Choroid plexus epithelial cell (primary cell): ENCODE measurements at places on chromosomes 3 and 15.

GRCh38 chr3:56536735-56537134, 20.2 kb upstream of the CCDC66 start:
- no peak for DNase-seq

DNA sequence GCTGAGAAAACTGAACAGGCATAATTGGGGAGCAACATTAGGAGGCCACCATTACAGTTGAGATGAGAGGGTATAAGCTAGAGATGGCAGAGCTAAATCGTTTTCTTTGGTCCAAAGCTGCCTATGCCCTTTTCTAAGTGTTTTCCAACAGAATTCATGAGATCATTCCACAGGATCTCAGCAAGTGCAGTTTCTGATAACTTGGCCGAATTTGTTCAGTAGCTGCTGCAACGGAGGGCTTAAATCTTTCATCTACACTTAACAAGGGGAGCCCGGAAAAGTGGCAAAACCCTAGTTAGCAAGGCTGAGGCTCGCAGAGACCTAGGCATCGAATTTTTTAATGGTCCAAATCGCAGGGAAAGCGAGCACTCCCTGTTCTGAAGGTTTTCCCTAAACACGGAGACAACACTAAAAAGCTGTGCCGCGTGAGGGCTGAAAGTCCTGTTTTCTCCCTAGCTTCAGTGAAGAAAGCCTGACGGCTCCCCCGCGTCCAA, 531 bp upstream of the BLOC1S6 start:
- no peak for DNase-seq

DNA sequence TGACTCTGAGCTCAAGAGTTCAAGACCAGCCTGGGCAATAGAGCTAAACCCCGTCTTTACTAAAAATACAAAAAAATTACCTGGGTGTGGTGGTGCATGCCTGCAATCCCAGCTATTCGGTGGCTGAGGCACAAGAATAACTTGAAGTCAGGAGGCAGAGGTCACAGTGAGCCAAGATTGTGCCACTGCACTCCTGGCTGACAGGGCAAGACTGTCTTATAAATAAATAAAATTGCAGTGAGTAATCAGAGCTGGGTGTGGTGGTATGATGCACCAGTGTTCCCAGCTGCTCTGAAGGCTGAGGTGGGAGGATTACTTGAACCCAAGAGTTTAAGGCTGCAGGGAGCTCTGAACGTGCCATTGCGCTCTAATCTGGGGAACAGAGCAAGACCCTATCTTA, 55.9 kb upstream of the GCNT3 start:
- DNase-seq: no peak

- DNase-seq: no peak
Observed at GRCh38 chr3:127915115-127915936, at the start of gene KBTBD12. TSS of gene KBTBD12 (plus strand) at chr3:127915232. CDS start at chr3:127923062, 7,830 bp downstream.

GRCh38 chr15:65528461-65529060, 1.7 kb upstream of the HACD3 start:
- no peak for DNase-seq

- DNase-seq: no peak
Observed at GRCh38 chr15:79463781-79464270, 31.7 kb downstream of the MINAR1 start.

DNA sequence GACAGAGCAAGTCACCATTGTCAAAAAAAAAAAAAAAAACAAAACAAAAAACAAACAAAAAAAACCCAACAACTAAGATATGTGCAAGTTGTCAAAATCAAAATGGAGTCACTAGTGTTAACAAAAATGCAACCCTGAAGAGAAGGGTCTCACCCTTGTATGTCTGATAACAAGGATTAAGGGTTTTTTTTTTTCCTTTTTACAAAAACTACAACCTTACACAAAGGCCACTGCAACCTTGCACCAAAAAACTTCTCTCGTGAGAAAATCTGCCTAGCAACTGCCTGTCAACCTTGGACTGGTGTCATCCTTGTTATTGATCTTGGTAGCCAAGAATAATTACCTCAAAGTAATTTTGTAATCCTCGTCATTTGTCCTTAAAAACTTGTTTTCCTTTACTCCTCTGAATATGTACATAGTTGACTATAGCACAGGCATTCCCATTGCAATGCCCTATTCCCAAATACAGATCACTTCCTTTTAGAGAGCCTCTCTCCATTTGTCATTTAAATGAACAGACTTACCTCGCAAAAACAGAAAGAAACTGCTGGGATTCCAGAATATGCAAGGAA, 24.0 kb downstream of the TFRC start:
- DNase-seq: no peak

DNA sequence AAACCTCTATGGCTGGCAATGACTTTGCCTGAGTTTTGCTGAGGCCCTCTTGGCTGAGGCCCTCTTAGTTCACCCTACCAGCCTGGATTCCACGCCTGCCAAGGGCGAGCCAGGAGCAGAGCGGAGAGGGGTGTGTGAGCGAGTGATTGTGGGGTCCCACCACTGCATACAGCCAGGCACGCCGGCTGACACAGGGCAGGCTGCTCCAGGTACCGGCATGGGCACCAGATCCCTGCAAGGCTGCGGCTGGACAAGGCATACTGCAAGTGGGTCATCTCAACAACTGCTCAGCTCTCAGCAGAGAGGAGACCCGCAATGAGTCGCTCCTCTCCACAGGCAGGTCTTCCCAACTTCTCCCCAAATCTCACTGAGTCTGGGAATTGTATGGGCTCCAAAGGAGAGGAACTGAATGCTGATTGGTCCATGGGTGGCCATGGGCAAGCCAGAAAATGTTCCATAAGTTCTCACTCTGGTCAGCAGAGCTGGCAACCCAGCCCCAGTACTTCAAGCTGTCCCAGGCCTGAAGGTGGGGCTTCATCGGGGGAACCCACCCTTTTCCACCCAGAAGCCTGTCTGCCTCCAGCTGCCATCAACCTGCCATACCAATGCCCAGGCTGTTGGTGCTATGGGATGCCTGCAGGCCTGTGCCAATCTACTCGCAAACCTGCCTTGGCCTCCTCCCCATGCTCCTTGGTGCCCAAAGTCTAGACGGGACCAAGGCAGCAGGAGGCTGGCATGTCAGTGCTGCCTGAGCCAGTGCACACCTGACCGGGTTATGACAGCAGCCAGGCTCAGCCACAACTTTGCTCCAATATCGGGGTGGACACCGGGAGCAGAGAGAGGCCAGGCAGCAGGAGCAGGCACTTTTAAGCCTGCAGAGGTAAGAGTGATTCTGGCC, 1273.6 kb upstream of the GBE1 start:
- DNase-seq: no peak

GRCh38 chr15:88467073-88467934, at the start of the genes MRPL46 and MRPS11:
TSS of gene MRPL46 (minus strand) at chr15:88467388. CDS start at chr15:88467377, 11 bp downstream.
TSS of gene MRPS11 (plus strand) at chr15:88467708. CDS start at chr15:88467718, 10 bp downstream.
- DNase-seq: peak; percentile 88

DNA sequence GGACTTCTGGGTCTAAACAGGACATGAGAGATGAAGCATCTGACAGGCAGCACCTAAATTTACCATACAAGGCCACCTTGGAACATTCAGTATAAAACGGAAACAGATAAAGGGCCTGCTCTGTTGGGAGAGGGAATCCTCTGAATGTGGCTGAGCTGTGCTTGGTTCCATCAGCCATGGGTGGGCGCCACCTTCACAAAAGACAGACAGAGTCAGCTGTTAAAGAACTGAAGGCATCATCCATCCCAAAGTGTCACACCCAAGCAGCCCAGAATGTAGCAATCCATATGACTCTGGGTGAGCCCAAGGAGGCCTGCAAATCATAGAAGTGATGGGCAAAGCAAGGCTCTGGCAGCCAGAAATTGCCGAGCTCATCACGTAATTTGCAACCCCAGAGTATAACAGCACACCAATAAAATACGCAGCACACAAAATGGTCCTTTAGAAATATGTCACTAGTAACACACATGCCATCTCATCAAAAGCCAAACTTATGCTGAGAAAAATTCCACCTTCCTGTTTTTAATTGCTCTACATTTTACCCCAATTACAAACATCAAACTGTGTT, 24.8 kb upstream of the RBP1 start:
- peak; percentile 62 for DNase-seq

GRCh38 chr3:136547293-136547692, 204.9 kb downstream of the STAG1 start:
- DNase-seq: peak; percentile 48

DNA sequence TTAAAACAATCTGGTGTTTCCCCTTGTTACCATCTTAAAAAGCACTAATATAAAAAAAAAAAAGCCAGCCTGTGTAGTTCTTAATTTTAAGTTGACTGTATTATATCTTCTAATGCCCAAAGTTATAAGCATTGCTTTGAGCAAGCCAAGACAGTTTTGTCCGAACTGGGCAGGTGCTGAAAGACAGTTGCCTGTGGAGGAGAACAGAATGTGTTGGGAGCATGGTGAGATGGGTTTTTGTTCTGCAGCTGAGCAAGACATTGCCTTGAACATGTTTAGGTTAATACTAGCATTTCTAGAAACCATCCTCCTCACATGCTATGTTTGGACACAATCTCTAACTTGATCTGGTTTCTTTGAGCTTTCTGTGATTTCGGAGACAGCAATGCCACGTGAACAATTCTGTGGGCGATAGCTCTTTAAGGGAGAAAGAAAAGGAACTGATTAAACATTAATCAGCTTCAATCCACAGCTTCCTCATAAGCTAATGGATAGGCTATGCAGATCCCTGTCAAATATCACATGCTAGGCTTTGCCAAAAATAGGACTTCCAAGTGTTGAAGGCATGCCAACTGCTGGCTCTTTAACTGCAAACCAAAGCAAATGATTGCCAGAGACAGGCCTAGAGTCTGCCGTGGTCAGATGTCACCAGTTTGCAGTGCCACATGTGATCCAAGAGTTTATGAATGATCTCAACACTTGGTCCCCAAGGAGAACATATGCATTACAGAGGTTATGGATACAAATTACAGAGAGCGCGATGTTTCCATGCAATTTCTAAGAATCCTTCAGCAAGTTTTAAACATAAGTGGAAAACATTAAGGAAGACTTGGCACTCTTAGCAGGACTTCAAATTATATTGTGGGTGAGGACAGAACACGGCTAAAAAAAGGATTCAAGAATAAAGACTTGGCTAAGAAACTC, 428.1 kb downstream of the ROBO2 start:
- no peak for DNase-seq

DNA sequence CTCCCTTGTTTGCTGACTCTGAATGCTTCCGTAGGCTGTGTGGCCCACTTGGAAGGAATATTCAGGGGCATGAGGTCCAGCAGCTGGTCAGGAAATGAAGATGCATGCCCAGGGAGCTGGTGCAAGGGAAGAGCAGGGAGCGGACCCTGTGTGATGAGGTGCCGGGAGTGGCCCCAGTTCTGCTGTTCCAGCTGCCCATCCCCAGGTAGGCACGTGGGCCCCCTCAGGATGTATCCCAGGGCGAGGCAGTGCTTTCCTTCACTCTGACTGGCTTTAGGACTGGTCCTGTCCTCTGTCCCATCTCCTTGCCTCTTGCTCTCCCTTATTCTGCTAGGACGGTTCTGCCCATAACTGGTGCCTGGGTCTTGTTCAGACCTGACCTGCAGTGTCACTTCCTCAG, 1.1 kb upstream of the FAM3D start:
- DNase-seq: no peak

DNA sequence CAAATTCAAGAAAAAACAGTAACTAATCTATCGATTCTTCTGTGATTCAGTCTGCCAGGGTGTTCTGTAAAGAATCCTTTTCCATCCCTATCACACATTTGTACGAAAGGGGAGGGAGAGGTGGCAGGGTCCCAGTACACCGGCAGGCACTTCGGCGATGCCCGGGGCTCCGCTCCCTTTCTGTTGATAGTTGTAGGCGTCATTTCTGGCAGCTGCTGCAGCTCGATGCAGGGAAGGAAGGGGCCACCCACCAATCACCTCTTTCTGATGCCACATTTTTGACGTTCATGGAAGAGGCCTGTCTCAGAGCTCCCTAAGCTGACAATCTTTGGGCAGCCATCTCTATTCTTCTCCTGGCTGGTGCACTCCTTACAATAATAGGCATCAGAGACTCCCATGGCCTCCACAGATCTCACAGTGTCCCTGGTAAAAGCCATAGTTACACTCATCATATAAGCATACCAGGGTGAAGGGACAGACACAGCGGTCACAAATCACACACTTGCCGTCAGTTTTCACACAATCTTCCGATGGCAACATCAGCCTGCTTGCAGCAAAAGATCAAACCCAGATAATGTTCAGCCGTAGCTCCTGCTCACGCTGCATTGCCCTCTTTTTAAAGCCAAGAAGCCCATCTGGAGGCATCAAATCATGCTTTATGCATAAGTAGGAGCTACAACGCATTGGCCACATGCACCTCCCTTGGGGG, 60.8 kb upstream of the ZBTB38 start:
- no peak for DNase-seq

GRCh38 chr3:15500107-15500724, 21.3 kb downstream of the COLQ start:
- peak; percentile 9 for DNase-seq
